H1 (cell line): ENCODE measurements at places on chromosomes 3 and 15.

DNA sequence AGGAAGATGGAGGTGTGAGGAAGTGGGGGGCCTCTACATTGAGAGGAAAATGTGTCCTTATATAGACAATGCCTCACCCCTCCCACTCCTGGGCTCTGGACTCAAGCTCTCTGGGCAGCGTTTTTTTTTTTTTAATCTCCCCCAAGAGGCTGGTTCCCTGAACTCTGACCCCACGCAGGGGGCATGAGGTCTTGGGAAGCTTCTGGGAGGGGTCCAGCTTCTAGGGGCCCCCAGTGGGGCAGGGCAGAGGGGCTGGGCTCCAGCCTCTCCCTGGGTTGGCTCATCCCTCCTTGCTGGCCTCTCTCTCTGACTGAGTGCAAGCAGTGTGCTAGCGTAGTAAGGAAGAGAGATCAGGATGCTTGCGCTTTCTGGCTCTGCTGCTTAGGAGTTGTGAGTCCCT is 101.4 kb upstream of the HACD2 start:
- H3K27ac ChIP-seq: no peak overlapping the region
- DNase-seq: no peak
- no peak overlapping the region for H3K4me3 ChIP-seq
- H3K4me1 ChIP-seq: no peaks in the 10 kb centered on the region
- no peaks in the 10 kb centered on the region for H3K36me3 ChIP-seq
- H3K27me3 ChIP-seq: no peaks in the 10 kb centered on the region; the same call in 1 of the 2 replicates

DNA sequence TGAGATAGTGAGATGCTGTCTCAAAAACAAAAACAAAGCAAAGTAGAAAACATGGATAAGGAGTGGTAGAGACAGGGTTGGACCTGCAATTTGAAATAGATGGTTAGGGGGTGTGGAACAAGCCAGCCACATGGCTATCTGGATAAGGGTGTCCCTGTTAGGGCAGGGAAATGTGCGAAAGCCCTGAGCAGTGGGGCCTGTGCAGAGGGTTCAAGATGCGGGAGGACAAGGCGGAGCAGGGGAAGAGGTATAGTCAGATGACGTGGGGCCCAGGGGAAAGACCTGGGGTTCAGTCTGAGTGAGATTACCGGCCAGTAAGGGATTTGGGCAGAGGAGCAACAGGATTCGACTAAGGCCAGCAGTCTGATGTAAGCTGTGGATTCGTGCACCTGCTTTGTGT is 18.4 kb upstream of the NR2E3 start:
- no peaks in the 10 kb centered on the region for H3K36me3 ChIP-seq
- no peak overlapping the region for H3K27ac ChIP-seq
- no peak overlapping the region for H3K4me3 ChIP-seq
- H3K27me3 ChIP-seq: no peaks in the 10 kb centered on the region
- no peak for DNase-seq

GRCh38 chr3:72191209-72191960 is 406.4 kb upstream of the PROK2 start:
- no peak overlapping the region for H3K27ac ChIP-seq
- DNase-seq: no peak
- H3K4me3 ChIP-seq: no peak overlapping the region

DNA sequence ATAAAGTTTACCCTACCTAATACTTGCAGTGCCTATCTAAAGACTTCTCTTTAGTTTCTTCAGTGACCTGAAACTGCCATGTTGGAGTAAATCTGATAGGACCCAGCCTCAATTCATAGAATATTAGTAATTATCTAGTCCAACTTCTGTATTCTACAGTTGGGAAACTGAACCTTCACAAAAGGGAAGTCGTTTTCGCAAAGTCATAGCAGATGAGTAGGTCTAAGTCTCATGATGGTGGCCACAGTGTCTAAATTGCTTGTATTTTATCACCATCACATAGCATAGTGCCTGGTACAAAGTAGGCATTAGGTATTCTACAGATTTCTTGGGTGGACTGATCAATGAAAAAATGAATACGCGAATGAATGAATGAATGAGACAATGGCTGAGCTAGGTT is 8.4 kb downstream of the GMNC start:
- H3K27me3 ChIP-seq: peaks cover 1% of the 10 kb centered on the region
- H3K36me3 ChIP-seq: no peaks in the 10 kb centered on the region
- H3K27ac ChIP-seq: no peak overlapping the region
- 0 out of 2 replicates have a peak, but pooled peaks cover 1% of the 10 kb centered on the region for H3K4me1 ChIP-seq

DNA sequence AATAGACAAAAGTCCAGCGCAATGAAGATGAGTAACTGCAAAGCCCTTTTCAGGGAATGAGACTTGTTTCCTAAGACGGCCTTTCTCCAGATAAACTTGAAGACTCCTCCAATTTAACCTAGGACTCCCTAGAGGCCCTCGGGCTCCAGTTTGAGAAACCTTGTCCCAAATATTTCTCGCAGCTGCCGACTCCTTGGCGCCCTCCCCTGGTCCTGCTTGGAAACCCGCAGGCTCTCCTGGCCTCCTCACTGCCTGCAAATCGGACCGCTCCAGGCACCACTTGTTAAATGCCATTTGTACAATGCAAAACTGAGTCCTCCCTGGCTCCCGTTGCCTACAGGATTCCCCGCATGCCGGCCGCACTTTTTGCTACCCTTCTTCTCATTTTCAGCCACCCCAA is 36.8 kb downstream of the MUC4 start:
- H3K4me3 ChIP-seq: no peak overlapping the region
- H3K4me1 ChIP-seq: no peaks in the 10 kb centered on the region
- H3K27ac ChIP-seq: no peak overlapping the region
- no peaks in the 10 kb centered on the region for H3K27me3 ChIP-seq
- no peaks in the 10 kb centered on the region for H3K36me3 ChIP-seq
- DNase-seq: peak; percentile 87

GRCh38 chr3:193909387-193909786 is 226.6 kb upstream of the HES1 start:
- H3K27me3 ChIP-seq: no peaks in the 10 kb centered on the region
- no peaks in the 10 kb centered on the region for H3K36me3 ChIP-seq
- no peak overlapping the region for H3K4me3 ChIP-seq
- H3K27ac ChIP-seq: no peak overlapping the region

DNA sequence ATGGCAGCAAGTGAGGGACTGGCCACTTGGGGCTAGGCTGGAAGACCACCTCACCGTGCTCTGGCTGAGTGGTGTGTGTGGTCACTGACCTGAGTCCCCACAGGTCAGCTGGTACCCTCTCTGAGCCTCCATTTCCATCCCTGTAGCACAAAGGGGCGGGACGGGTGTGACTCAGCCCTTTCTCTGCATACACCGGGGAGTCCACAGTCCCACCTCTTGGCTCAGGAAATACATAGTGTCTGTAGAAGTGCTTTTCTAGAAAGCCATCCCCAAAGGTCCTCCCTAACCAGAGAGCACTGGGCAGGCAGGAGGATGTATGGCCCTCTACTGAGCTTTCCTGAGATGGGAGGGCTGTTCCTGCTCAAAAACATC is 27.2 kb downstream of the WNT7A start:
- H3K4me1 ChIP-seq: peaks cover 13% of the 10 kb centered on the region; the same call in 1 of the 2 replicates
- no peaks in the 10 kb centered on the region for H3K36me3 ChIP-seq
- DNase-seq: no peak
- no peak overlapping the region for H3K4me3 ChIP-seq
- H3K27me3 ChIP-seq: no peaks in the 10 kb centered on the region

DNA sequence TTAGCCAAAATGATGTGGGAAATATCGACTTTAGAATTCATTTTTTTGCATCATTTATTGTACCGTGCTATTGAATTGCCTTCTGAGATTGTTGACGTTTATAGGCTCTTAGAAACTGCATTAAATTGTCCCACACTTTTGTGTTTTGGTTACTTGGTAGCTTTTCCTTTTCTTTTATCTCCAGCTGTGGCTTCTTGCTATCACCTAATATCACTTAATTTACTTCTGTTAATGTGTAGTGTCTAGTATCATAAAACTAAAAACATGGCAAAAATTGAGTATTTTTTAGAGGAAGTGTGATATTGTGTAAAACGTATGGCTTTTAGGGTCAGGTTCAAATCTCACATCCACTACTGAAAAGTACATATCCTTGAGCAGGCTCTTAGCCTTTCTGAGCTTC is 11.2 kb downstream of the TMOD3 start:
- no peaks in the 10 kb centered on the region for H3K36me3 ChIP-seq
- no peaks in the 10 kb centered on the region for H3K27me3 ChIP-seq
- no peak for DNase-seq
- H3K4me3 ChIP-seq: no peak overlapping the region

GRCh38 chr15:53675832-53676231 is 83.6 kb downstream of the WDR72 start:
- H3K4me1 ChIP-seq: no peaks in the 10 kb centered on the region
- H3K27me3 ChIP-seq: no peaks in the 10 kb centered on the region
- no peaks in the 10 kb centered on the region for H3K36me3 ChIP-seq
- DNase-seq: no peak
- no peak overlapping the region for H3K27ac ChIP-seq

- H3K36me3 ChIP-seq: no peaks in the 10 kb centered on the region
- H3K27me3 ChIP-seq: no peaks in the 10 kb centered on the region
- H3K4me1 ChIP-seq: no peaks in the 10 kb centered on the region; the same call in 1 of the 2 replicates
- peak; percentile 85 for DNase-seq
- H3K27ac ChIP-seq: peak within 1 kb of the TSS; percentile 81
- peak within 1 kb of the TSS; percentile 59 for H3K4me3 ChIP-seq
Observed at GRCh38 chr15:32641517-32642059, at the start of gene SCG5. Gene SCG5, plus strand, starts transcription at chr15:32641710. Its CDS starts 1,883 bp downstream, at chr15:32643593.

- H3K36me3 ChIP-seq: peaks cover 3% of the 10 kb centered on the region; the same call in 1 of the 2 replicates
- no peak for DNase-seq
- no peak overlapping the region for H3K4me3 ChIP-seq
- H3K27ac ChIP-seq: no peak overlapping the region
- H3K4me1 ChIP-seq: no peaks in the 10 kb centered on the region; the same call in 1 of the 2 replicates
Observed at GRCh38 chr3:16332904-16333426, 68.0 kb downstream of the OXNAD1 start.

GRCh38 chr3:12155264-12155663 is 3.4 kb downstream of the TIMP4 start:
- DNase-seq: no peak
- no peak overlapping the region for H3K4me3 ChIP-seq
- H3K36me3 ChIP-seq: no peaks in the 10 kb centered on the region; the same call in 1 of the 2 replicates
- H3K27ac ChIP-seq: no peak overlapping the region
- no peaks in the 10 kb centered on the region for H3K27me3 ChIP-seq

DNA sequence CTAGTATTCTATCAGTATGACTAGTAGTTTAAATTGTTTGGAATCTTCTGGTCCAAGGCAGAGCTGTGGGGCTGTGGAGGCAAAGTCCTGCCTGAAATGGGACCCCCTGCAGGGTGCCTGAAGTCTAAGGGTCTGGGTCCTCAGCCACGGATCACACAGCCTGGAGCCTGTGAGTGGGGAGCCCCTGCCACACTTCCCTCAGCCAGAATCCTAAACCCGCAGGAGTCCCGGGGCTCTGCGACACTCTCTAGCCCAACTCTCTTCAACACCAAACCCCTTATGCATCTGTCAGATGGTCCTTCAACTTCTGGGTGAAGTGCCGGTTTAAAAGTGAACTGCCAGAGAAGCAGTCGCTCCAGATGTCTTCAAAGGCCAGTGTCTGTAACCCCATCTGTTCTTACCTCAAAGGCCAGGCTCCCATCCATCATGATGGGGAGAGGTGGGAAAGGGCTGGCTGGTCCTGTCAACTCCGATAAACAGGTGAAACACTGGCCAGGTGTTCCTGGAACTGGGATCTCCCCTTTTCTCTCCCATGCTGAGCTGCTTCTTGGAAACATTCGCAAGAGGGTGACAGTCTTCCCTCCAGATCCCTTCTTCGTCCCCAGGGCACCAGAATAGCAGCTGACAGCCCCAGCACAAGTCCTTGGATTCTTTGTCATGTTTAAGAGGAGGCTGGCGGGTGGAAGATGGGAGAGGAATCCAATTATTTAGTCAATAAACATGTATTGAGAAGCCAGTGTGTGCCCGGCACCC is 45.6 kb downstream of the CPN2 start:
- H3K4me1 ChIP-seq: peaks cover 11% of the 10 kb centered on the region
- H3K27me3 ChIP-seq: peaks cover 2% of the 10 kb centered on the region; the same call in 1 of the 2 replicates
- no peaks in the 10 kb centered on the region for H3K36me3 ChIP-seq
- H3K4me3 ChIP-seq: no peak overlapping the region

DNA sequence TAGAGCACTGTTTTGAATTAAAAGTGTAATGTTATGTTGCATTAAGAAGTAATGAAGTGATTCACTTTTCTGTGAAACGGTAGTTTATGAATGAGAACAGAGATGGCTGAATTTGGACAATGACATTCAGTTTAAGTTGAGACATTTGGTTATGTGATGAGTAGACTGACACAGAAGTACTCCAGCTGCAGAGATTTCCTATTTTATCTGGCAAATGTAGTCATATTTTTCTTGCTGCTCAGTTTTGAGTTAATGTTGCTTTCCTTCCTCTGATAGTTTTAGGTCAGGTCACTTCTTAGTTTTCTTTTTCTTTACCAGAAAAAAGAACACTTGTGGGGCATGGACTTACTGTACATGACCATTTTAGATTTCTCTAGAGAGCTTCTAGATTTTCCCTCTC is 51.2 kb downstream of the ASB7 start:
- no peak for DNase-seq
- no peaks in the 10 kb centered on the region for H3K27me3 ChIP-seq
- H3K36me3 ChIP-seq: no peaks in the 10 kb centered on the region

GRCh38 chr15:46344115-46344724 is 709.4 kb downstream of the SQOR start:
- no peak for DNase-seq
- H3K27me3 ChIP-seq: no peaks in the 10 kb centered on the region
- H3K4me3 ChIP-seq: no peak overlapping the region
- no peak overlapping the region for H3K27ac ChIP-seq

- DNase-seq: no peak
- H3K4me3 ChIP-seq: no peak overlapping the region
- no peaks in the 10 kb centered on the region for H3K4me1 ChIP-seq
- H3K27ac ChIP-seq: no peak overlapping the region
- no peaks in the 10 kb centered on the region for H3K36me3 ChIP-seq
Observed at GRCh38 chr15:80785335-80785734, 6.2 kb downstream of the CEMIP start.

GRCh38 chr15:57091636-57092035 is 173.2 kb downstream of the TCF12 start:
- no peak for DNase-seq
- no peak overlapping the region for H3K27ac ChIP-seq
- no peaks in the 10 kb centered on the region for H3K27me3 ChIP-seq
- H3K4me3 ChIP-seq: no peak overlapping the region
- no peaks in the 10 kb centered on the region for H3K36me3 ChIP-seq

- no peaks in the 10 kb centered on the region for H3K36me3 ChIP-seq
- H3K27ac ChIP-seq: no peak overlapping the region
- DNase-seq: no peak
Observed at GRCh38 chr3:16243706-16244490, 20.8 kb downstream of the DPH3 start.

DNA sequence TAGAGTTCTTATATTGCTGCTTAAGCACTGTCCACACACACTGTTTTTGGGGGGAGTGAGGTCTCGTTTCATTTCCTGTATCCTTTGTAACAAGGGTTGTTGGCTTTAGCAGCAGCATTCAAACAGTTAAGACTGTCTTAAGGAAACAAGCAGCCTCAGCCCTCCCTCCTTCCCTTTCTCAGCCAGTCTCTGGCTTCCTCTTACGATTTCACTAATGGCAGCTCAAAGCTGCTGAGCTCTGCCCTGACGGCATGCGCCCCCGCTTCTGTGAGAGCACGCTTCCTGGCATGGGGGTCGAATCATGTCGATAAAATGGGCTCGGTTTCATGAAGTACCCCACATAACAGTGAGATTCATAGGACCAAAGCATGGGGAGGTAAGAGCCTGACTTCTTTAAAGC is 105.0 kb downstream of the KLHL25 start:
- H3K27me3 ChIP-seq: no peaks in the 10 kb centered on the region
- H3K4me1 ChIP-seq: no peaks in the 10 kb centered on the region
- peak; percentile 52 for DNase-seq
- no peak overlapping the region; the same call in 1 of the 2 replicates for H3K4me3 ChIP-seq
- H3K36me3 ChIP-seq: peaks cover 12% of the 10 kb centered on the region
